ENCODE measurements at places on chromosomes 5 and 9.

- no peak for DNase-seq
Measured at GRCh38 chr5:179344431-179345182, 654 bp downstream of the ADAMTS2 start.

- no peak for DNase-seq
Measured at GRCh38 chr5:41503860-41504259, 6.5 kb downstream of the PLCXD3 start.

GRCh38 chr5:7849681-7850394 lies 1.1 kb downstream of the CFAP90 start:
- DNase-seq, result peak; percentile 66

GRCh38 chr5:26719803-26720202 lies 318.6 kb downstream of the CDH9 start:
- no peak for DNase-seq

DNA sequence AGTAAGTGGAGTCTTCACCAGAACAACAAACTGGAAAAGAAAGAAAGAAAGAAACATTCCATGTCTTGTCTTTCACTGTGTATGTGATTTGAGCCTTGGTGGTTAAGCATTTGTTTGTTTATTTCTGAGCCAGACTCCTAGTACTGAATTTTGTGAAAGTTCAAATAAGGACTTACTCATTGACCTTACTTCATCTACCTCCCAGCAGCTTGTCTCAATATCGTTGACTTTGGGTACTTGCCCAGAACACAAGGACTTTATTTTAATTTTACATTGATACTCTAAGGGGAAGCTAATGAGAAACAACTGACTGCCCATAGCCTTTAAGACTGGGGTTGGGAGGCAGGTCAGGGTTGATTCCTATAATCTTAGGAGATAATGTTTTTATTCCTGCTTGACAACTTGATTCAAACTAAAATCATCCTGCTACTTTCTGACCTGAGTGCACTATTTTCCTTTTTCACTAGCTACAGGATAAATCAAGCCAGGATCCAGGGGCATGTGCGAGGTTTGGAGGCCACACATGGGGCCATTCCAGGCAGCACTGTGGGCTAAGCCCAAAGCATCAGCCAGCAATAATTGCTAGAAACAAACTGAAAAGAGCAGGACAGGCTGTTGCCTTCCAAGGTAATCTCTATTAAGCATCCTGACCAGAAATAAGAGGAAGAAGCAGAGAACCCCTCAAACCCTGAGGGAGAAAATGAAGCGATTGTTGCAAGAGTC lies 138.9 kb upstream of the RUSC2 start:
- no peak for DNase-seq

GRCh38 chr5:158759283-158759682 lies 340.4 kb downstream of the EBF1 start:
- DNase-seq, result no peak

DNA sequence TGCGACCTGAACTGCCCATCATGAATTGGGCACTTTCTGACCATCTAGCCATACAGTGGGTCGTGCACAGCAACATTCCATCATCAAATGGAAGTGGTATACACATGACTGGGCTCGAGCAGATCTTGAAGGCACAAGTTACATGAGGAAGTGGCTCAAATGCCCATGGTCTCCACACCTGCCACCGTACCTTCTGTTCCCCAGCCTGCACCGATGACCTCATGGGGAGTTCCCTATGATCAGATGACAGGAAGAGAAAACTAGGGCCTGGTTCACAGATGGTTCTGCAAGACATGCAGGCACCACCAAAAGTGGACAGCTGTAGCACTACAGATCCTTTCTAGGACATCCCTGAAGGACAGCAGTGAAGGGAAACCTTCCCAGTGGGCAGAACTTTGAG lies 21.8 kb downstream of the MTMR12 start:
- no peak for DNase-seq

DNA sequence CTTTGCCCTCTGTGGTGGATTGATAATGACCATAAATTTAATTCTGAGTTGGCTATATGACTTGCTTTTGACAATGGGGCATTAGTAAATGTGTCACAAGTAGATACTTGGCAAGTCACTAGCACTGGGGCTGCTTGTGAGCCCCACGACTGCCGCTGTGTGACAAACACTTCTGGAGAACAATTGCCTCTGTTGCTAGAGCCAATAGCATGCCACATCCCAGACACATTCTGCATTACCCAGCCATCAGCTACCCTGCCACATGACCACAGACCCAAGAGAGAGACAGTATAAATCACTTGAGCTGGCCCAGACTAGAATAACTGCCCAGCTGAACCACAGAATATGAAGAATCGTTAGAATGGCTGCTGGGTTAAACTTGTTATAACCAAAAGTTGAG lies 753.2 kb upstream of the DMAC1 start:
- no peak for DNase-seq

GRCh38 chr9:88308831-88309560 lies 79.2 kb upstream of the SPIN1 start:
- DNase-seq, result no peak

DNA sequence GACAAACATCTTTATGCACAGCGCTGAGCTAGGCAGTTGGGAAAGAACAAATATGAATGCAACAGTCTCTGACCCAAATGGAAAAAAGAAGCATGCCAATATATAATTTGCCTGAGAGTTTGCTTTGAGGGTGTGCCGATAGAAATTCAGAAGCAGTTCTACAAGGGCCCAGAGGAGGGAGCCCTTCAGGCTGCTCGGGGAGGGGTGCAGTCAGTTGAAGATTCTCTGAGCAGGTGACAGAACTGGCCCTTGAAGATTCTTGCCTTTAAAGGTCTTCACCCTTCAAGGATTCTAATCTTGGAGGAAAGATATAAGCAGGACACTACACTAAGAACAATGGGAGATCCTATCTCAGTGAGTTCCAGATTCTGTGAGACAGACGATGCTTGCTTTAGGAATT lies 3.7 kb upstream of the PAPPA start:
- no peak for DNase-seq

DNA sequence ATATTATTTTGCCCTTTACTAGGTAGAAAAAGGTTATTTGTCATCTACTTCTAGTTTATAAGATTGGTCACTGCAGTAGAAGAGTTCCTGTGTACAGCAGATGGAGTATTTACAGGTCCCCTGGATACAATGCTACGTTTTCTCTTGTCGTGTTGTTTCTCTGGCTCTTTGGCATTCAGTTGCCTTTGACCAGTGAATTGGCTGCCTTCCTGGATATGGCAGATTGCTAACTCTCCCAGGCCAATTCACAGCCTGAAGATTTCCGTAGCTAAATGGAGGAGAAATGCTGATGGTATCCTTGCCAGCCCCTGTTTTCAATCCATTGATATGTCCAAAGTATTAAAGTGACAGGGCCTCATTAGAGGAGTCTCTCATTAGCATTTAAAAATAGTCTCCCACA lies 32.5 kb upstream of the GNAQ start:
- no peak for DNase-seq

DNA sequence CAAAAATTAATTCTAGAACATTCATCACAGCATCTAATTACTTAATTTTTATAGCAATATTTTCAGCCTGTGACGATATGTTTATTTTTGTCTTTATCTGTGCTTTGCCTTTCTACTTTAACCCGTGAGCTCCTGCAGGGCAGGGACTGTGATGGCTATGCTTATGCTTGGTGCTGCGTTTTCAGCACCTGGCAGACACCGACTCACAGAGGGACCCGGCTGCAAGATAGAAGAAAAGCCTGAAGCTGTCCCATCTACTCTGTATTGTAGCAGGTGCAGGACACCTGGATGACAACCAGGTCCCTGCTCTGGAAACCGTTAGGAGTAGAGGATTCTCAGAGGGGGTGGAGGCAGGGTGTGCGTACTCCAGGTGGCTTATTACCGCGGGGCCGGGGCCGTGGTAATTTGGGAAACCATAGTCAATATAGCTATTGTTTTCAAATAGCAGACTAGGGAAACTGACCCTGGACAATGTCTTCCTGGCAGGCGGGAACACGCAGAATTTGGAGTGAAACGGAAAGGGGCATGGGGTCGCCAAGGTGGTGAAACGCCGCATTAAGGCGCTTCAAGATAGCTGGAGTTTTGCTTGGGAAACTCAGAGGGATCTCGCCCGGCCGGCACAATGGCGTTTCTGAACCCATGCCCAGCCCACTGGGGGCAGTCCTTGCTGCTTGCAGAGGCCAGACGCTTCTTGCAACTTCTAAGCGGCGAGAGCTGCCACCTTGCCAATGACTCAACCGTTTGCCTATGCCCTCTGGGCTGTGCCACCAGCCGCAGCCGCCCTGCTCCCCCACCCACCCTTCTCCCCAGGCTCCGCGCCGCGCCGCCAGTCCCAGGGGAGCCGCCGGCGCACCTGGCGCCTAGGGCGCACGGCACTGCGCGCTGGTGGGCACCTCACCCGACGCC lies 140.1 kb upstream of the PALM2AKAP2 start:
- peak; percentile 65 for DNase-seq

DNA sequence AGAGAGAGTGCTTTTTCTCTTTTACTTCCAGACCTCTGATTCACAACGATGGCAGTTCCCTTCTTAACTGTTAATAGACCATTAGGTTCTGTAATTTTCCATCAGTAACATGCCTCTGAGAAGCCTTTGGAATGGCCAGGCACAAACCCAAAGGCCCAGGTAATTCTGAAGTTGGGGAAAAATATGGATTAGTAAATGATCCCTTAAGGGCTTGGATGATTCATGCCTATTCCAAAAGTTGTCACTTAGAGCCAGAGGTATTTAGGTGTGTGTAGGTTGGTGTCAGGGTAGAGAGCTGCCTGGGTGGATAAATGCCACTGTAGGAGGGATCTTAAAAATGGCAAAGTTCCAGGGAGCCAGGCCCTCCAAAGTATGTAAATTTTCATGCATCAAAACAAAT lies 228.8 kb downstream of the PLK2 start:
- DNase-seq, result no peak

DNA sequence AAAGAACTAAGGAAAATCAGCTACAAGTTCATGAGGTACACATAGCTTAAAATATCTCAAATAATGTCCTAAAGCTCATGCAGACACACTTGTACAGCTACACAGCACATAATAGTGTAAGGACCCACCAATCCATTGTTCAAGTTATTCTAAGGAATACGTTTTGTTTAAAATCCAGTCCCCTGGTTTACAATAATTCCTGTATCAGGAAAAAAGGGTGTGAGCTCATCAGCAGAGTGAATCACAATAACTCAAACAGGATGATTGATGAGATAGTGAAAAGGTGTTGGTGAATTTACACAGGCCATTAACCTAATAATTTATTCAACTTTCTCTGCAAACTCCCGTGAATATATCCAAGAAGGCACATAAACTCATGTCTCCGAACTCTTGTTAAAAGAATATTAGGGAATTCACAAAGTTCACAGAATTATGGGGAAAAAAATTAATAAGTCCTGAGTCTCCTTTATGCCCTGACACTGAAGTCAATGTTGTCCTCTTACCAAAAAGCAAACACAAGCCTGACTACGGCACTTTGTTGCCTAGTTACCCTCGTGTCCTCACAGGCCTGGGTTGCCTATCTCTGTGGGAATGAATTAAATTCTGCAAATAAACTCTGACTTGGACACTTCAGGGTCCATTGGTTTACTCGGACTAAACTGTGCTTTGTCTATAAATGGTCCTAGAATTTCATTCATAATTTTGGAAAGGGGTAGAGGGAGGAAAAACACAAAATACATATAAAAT lies 142.8 kb upstream of the PDE4D start:
- DNase-seq, result no peak

DNA sequence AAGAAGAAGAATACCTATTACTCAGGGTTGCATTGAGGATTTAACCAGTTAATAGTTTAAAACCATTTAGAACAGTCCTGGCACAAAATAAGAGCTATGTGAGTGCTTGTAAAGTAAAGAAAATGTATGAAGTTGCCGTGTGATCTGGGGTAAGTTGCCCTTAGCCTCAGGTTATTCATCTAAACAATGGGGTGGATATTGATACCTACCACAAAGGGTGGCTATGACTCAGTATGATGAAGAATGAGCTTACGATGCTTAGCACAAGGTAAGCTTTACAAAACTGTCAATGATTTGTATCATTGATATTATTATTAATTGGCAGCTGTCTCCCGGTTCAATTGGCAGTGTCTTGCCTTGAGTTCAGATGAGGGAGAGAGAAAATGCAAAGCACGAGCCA lies 149.4 kb upstream of the PITX1 start:
- DNase-seq, result no peak

GRCh38 chr9:118650417-118650816 lies 718.8 kb downstream of the BRINP1 start:
- DNase-seq, result no peak

DNA sequence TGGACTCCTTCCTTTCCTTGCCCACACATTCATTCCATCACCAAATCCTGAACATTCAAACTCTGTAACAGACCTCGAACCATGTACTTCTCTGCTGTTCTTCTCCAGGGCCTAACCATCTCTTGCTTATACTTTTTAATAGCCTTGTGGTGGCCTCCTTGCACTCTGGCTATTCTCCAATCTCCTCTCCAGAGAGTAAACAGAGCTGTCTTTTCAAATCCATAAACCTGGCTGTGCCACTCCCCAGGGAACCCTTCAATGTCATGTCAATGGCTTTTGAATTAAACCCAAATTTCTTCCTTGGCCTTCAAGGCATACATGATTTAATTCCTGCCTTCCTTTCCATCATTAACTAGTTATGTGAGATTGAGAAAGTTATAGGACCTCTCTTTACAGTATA lies 277.6 kb upstream of the EFNA5 start:
- no peak for DNase-seq

GRCh38 chr5:118723021-118723338 lies 265.4 kb downstream of the DTWD2 start:
- no peak for DNase-seq

GRCh38 chr5:24325306-24325832 lies 319.4 kb downstream of the CDH10 start:
- DNase-seq, result no peak

DNA sequence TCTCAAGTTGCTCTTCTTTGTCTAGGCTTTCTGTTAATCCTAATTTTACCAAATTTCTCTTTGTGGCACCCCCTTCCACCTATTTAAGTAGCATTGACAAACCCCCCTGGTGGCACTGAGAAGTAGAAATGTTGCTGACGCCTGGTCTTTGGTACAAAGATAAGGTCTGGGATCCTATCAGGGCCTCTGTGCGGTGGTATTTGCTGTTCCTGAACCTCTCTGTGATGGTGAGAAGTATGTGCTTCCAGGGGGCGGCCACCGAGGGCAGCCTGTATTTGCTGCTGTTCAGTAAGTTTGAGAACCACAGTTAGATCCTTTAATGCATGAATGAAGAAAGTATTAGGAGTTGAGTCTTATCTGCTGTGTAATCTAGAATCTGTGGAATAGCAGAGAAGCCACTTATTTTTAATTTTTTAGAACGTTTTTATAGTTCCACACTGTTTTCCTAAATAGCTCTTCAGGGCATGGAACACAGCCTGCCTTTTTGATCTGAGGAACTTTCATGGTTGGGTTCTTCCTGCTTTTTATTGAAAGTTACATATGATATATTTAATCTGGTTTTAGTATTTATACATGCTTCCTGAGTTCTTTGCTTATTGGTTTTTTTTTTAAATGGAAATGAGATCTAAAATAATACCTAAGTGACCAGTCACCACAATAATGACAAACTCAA lies 124.2 kb downstream of the TRIO start:
- DNase-seq, result no peak

- DNase-seq, result no peak
Measured at GRCh38 chr9:29697011-29697410, 2123.7 kb upstream of the C9orf72 start.

- no peak for DNase-seq
Measured at GRCh38 chr9:5459289-5459829, 9.0 kb downstream of the CD274 start.

GRCh38 chr9:34948451-34948850 lies 9.6 kb upstream of the PHF24 start:
- no peak for DNase-seq

Measured in sigmoid colon (tissue), 7 donors.